ENCODE measurements at places on chromosomes 5 and 9.

GRCh38 chr5:155406815-155407214, 393.3 kb downstream of the KIF4B start:
- DNase-seq: no peak

- DNase-seq: no peak
Observed at GRCh38 chr5:155827949-155828348, 499.0 kb upstream of the SGCD start.

DNA sequence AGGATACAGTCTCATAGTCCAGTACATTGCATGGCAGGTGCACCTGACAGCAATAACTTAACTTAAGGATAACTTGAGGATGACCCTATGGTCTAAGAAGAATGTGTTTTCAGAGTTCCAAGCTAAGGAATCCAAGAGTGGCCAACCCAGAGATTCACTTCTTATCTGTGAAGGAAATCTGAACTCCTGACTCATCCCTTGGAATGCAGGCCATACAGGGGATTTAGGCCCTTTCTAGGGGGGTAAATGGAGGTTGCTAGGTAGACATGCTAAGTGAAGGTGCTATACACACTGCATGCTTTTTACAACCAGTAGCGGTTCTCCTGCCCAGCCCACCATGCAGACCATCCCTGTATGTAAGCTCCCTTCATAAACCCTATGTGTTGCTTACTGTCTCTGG, 50.4 kb downstream of the HTR1A start:
- no peak for DNase-seq

- DNase-seq: no peak
Observed at GRCh38 chr5:40834391-40834848, 602 bp downstream of the RPL37 start.

DNA sequence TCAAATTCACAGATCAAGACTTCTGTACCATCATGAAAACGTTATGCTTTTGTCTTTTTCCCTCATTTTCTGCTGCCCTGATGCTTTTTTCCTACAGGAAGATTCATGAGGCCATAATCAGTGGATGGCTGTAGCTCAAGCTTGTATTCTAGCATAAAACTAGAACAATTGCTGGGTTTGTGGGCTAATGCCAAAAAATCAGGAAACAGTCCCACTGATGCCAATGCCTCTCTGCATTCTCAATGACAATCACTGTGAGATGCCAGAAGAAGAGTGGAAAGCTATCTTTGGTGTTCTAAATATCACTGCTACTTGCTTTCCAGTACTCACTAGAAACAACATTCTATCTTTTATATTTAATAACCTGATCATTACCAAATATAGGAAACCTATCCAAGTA, 33.3 kb upstream of the FAM170A start:
- DNase-seq: no peak

DNA sequence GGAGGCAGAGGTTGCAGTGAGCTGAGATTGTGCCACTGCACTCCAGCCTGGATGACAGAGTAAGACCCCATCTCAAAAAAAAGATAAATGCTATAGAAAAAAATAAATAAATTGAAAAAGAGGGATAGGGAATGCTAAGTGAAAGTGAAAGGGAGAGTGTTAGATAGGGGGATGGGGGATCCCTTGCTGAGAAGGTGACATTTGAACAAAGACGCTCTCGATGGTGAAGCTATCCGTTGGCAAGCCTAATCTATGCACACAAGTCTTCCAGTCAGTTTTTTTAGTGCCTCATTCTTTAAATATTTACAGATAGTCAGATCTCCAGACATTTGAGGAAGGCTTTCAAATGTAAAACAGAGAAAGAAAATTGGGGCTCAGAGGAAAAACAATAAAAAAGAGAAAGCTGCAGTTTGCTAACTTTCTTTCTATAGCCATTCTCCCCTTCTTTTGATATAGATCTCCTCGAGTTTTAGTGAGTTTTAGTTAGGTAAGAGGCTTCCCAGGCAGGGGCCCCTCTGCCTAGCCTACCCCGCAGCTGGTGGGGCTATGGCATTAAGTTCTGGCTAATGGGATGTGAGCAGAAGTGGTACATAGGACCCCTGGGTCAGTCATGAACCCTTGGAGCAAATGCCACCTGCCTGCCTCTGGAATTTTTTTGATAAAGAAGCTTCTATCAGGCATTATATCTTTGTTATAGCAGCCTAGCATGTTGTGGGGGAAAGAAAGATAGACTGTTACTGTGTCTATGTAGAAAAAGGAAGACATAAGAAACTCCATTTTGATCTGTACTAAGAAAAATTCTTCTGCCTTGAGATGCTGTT, 12.0 kb downstream of the GLRX start:
- DNase-seq: no peak

DNA sequence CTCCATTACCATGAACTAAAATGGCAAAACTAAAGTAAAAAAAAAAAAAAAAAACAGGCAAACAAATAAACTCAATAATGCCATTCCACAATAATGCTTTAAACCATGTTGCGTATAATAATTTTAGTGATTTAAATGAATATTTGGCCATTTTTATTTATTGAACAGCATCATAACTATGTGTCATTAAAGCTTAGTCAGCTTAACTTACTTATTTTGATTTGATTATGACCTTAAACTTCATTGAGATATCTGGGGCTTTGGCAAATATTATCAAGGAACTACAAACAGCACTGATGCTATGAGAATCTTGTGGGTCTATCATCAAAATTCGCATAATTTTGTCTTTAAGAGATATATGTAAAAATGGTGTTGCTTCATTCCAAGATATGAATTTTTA, 1610.3 kb upstream of the NUDT12 start:
- no peak for DNase-seq

DNA sequence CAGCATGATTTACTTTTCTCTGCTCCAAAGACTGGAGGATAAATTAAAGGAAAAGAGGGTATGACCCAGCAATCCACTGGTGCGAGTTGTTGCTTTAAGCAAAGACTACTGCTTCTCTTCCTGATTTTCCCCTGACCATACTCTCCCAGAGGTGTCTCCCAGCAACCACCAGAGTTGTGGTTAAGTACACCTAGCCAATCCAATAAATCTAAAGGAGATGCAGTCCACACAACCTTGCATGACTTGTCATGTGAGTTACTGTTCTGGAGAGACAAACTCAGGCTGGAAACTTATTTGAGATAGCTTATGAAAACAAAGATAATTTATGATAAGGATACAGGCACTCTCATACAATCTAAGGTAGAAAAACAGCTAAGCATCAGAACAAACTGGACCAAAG, 11.9 kb downstream of the TMC1 start:
- no peak for DNase-seq

DNA sequence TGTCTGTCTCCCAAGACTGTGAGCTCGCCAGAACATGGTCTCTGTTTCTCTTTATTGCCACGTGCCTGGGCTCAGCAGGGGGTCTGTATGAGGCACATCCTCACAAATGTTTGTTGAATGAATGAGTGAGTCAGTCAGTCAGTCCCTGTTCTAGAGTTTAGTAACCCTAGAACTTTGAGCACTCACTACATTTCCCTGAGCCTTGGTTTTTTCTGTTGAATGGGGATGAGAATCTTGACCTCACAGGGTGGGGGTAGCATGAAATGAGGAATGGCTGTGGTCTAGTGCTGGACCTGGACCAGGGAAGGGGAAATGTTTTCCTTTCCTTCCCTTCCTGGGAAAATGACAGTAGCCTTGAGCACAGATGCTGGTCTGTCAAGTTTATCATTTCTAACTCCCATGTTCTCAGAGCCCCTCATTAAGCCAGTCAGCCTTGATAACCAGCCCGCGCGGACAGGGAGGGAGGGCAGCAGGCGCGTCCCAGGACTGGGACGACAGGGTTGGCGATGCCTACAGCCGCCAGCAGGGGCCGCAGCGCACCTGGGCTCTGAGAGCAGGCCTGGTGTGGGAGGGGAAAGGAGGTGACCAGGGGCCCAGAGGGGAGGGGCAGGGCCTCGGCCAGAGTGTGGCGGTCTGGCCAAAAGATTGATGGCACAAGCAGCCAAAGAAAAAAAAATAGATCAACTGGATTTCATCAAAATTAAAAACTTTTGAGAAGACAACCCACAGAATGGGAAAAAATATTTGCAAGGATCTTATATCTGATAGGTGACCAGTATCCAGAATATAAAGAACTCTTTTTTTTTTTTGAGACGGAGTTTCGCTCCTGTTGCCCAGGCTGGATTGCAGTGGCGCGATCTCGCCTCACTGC, 24.1 kb upstream of the WNK2 start:
- DNase-seq: peak; percentile 67

DNA sequence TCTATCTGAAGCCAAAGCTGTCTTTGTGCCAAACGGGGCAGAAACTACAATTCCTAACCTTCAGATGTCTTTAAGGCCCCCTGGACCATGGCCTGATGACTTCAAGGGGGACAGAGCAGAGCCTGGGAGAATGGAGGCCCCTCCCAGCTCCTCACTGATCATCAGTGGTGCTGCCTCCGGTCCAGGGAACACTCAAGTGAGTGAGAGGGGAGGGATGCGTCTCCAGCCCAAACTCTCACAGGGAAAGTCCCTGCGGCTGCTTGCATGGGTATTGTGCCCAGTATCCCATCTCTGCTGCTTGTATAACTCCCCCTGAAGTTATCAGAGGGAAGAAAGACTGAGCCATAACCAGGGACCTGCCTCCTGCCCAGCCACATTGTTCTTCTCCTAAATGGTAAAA, 231.5 kb upstream of the PANK3 start:
- no peak for DNase-seq

DNA sequence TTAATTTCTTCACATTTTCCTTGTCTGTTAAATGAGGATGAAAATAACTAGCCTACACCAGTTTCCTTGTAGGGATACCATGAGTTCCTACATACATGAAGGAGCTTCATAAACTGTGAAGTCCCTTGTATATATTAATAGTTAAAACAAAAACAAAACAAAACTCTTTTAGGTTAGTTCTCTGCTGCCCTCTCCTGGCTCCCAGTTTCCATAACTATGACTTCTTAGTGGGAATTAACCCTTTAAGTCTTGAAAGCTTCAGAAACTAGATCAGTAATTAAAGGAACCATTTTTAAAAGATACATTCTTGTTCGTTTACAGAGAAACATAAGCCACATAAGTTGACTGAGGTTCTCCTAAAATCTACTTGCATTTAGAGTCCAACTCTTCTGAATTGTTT, 500.0 kb upstream of the C9orf72 start:
- no peak for DNase-seq

- DNase-seq: no peak
Observed at GRCh38 chr9:84827216-84827765, 157.8 kb downstream of the NTRK2 start.

GRCh38 chr5:114660791-114661190, 298.9 kb downstream of the KCNN2 start:
- DNase-seq: no peak

DNA sequence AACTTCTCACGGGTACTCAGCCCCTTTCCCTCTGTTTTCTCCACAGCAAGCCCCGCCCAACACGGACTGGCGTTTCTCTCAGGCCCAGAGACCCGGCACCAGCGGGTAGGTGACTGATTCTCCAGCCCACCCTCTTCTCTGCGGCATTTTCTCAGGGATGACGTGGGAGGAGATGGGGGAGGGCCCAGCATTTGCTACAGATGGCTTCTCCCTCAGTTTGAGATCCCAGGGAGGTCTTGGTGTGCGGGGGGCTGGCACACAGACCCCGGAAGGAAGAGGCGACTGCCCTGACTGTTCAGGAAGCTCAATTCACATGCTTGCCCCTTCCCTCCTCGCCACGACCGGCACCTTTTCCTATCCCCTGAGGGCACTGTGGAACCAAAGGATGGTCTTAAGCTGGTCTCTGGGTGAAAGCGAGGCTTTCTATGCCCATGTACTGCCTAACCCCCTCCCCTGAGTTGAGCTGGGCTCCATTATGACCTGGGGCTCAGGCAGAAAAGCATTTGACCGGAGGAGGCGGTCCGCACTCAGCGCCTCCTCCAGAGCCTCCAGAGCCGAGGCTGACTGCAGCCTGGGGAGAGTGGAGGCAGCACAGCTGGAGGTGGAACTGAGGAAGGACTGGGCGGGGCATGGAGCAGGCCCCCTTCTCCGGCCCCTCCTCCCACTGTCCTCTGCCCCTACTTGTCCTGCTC, 6.0 kb downstream of the PCDHGC5 start:
- DNase-seq: no peak

DNA sequence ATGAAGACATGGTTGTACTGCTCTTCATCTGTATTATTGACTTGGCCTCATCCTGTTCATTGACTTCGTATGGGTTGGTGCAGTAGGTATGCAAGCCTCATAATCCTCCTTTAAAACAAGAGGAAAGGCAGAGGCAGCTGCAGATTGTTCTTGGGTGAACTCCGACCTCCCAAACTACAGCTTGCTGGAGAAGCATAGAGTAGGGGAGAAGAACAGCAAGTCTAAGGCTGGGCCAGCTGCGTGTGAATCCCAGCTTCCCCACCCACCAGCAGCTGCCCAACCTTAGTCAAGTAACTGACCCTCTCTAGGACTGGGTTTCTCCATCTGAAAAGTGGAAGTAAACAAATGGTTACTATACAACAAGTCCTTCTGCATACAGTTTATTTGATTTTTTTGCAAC, 114.5 kb upstream of the WWC1 start:
- no peak for DNase-seq

DNA sequence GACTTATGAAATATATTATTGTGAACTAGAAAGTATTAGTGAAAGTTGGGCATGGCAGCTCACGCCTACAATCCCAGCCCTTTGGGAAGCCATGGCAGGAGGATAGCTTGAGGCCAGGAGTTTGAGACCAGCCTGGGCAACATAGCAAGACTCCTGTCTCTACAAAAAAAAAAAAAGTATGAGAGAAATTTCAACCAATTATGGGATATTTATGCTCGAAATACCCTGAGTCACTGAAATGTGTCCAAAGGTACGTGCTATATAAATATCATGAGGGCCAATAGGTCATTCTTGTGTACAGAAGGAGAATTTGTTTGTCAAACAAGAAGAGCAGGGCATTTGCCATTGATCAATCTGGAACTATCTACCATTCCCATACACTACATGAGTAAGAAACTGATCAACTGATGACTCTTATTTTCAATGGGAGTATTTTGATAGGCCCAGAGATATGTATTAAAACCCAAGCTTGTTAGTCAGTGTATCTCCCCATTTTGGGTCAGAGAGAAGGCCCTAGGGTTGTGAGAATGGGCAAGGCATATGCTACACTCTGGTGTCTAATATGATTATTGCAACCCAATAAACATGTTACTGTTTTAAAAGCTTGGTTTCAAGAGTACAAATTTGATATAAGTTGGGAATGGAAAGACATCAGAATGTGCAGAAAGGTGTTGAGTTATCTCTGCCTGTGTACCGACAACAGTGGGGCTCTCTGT, 21.7 kb upstream of the HOMER1 start:
- DNase-seq: no peak

Measured in hypothalamus (tissue), 51 donors.